Dermis microvascular lymphatic vessel endothelial cell (primary cell): ENCODE measurements at places on chromosomes 7 and 10. TPM values are rescaled to one million over a fixed set of nuclear protein-coding genes. Genes with fewer than 3 reads are reported as not detected.

The NUTM2A gene
- total RNA-seq = 0.13 and 0.51 TPM in 2 replicates

The LFNG gene
- 19.5 and 19.7 TPM in 2 replicates for total RNA-seq

The CCDC3 gene
- total RNA-seq = 0.13 and 1.5 TPM in 2 replicates

The PRR15 gene
- total RNA-seq = 0.13 TPM in 1 of 2 replicates, not detected in the other

The TAS2R16 gene
- not detected in 2 replicates for total RNA-seq

The UNCX gene
- not detected in 2 replicates for total RNA-seq

The SPAG6 gene
- not detected in 2 replicates for total RNA-seq

The COL1A2 gene
- total RNA-seq = 0.39 and 9.2 TPM in 2 replicates

The NEUROG3 gene
- total RNA-seq = not detected in 2 replicates

The SFXN2 gene
- total RNA-seq = 6.8 and 6.9 TPM in 2 replicates

The DOCK4 gene
- total RNA-seq = 59.7 and 63.8 TPM in 2 replicates

The LIPF gene
- total RNA-seq = not detected in 2 replicates

The ACTL6B gene
- not detected in 2 replicates for total RNA-seq

The ECHDC3 gene
- 16.7 and 17.3 TPM in 2 replicates for total RNA-seq

The MET gene
- total RNA-seq = 36.8 and 43.0 TPM in 2 replicates

The ZNF438 gene
- 1.9 and 2.9 TPM in 2 replicates for total RNA-seq

The SEMA3D gene
- 9.4 and 11.0 TPM in 2 replicates for total RNA-seq

The GJD4 gene
- total RNA-seq = not detected in 2 replicates

The ANKRD1 gene
- total RNA-seq = 321 and 371 TPM in 2 replicates

The AKR1E2 gene
- total RNA-seq = 8.6 and 16.6 TPM in 2 replicates

The NUTM2E gene
- 0.13 TPM in 1 of 2 replicates, not detected in the other for total RNA-seq

The PRSS2 gene
- total RNA-seq = not detected in 2 replicates

The EN2 gene
- under 0.01 TPM in 1 of 2 replicates, not detected in the other for total RNA-seq

The SPDYE8 gene
- total RNA-seq = not detected in 2 replicates

The MMP21 gene
- total RNA-seq = 0.13 and 0.51 TPM in 2 replicates

The NRAP gene
- total RNA-seq = not detected in 2 replicates

The C10orf53 gene
- total RNA-seq = not detected in 2 replicates

The HMX2 gene
- total RNA-seq = not detected in 2 replicates

The PAX4 gene
- not detected in 2 replicates for total RNA-seq

The WEE2 gene
- total RNA-seq = under 0.01 and 0.13 TPM in 2 replicates

The WNT2 gene
- not detected in 2 replicates for total RNA-seq

The SLC16A12 gene
- under 0.01 TPM in 1 of 2 replicates, not detected in the other for total RNA-seq

The STOX1 gene
- 0.13 and 0.38 TPM in 2 replicates for total RNA-seq

The RELN gene
- total RNA-seq = 413 and 1,261 TPM in 2 replicates

The ASB10 gene
- total RNA-seq = not detected in 2 replicates

The ADRB1 gene
- total RNA-seq = 7.2 and 19.1 TPM in 2 replicates

The CLRN3 gene
- total RNA-seq = 0.13 and 0.25 TPM in 2 replicates

The ADARB2 gene
- total RNA-seq = 0.13 TPM in 1 of 2 replicates, not detected in the other

The TAS2R4 gene
- 0.26 and 0.51 TPM in 2 replicates for total RNA-seq

The PRF1 gene
- not detected in 2 replicates for total RNA-seq

The FEZF1 gene
- not detected in 2 replicates for total RNA-seq

The ABCB1 gene
- 1.0 and 1.3 TPM in 2 replicates for total RNA-seq

The TRIM74 gene
- 0.13 TPM in 1 of 2 replicates, not detected in the other for total RNA-seq

The TACR2 gene
- total RNA-seq = under 0.01 and 0.63 TPM in 2 replicates

The WASHC2A gene
- 27.3 and 34.6 TPM in 2 replicates for total RNA-seq

The SLC13A1 gene
- total RNA-seq = not detected in 2 replicates

The CD36 gene
- 151 and 259 TPM in 2 replicates for total RNA-seq

The CTTNBP2 gene
- total RNA-seq = under 0.01 and 0.63 TPM in 2 replicates

The PNLIPRP2 gene
- not detected in 2 replicates for total RNA-seq

The TMEM178B gene
- total RNA-seq = under 0.01 TPM in 2 replicates

The LIPM gene
- not detected in 2 replicates for total RNA-seq

The BMPER gene
- total RNA-seq = 0.13 and 4.9 TPM in 2 replicates

The FOXP2 gene
- total RNA-seq = 2.4 and 7.6 TPM in 2 replicates

The MKX gene
- under 0.01 TPM in 1 of 2 replicates, not detected in the other for total RNA-seq

The SGCE gene
- 59.6 and 85.8 TPM in 2 replicates for total RNA-seq

The PBLD gene
- total RNA-seq = 3.5 and 4.8 TPM in 2 replicates

The BEND7 gene
- 4.9 and 8.5 TPM in 2 replicates for total RNA-seq

The RNF32 gene
- 0.25 and 0.26 TPM in 2 replicates for total RNA-seq
